ENCODE measurements at places on chromosomes 16 and 17.

DNA sequence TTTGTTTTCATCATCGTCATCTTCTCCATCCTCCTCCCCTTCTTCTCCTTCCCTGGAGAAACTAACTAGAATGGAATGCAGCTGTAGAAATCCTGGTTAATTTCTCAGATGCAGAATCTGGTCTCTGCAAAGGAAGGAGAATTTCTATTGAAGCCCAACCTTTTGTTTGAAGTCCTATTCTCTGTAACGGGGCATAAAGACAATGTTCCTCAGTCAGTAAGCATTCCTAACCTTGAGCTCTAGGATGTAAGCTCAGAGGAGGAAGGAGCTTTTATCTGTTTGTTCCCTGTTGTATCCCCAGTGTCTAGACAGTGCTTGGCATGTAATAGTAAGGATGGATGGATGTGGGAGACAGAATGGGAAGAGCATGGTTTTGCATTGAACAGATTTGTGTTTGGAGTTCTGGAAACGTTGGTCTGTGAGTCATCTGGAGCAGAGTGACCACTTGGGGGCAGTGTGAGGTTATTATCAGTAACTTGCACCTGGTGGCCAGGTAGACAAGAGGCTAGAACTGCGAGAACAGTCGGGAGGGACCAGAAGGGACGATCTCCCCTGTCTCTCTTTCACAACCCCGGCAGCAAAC is 363.7 kb downstream of the SNX29 start:
- DNase-seq: no peak

DNA sequence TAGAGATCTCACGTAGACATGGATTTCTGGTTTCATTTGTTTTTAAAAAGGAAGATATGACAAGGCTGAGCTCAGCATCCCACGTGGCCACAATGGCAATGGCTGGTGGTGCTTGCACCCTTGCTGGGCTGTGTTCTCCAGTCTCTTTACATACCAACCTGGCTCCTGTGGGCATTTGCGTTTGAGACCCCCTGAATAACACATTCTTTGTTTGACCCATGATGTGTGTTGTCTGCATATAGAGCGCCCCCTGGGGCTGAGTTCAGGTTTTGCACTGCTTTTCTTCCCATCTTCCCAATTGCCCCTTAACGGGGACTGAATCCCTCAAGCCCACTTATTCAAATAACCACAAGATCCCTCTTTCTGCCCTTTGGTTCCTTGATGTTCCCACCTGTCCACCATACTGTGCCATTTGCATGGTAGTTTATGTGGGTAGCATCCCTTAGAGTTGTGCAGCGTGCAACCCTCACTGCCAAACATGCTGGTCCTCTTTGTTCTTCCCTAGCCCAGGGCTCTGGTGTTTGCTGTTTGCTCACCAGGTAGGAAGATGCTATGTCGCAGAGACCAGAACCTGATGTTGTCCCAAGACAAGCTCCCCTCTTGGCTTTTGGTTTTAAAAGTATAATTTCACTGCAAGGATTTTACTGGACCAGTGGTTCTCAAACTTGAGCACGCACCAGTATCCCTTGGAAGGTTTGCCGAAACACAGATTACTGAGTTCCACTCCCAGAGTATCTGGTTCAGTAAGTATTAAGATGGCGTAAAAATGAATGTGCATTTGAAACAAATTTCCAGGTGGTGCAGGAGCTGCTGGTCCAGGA is 38.5 kb upstream of the NKD1 start:
- DNase-seq: no peak

DNA sequence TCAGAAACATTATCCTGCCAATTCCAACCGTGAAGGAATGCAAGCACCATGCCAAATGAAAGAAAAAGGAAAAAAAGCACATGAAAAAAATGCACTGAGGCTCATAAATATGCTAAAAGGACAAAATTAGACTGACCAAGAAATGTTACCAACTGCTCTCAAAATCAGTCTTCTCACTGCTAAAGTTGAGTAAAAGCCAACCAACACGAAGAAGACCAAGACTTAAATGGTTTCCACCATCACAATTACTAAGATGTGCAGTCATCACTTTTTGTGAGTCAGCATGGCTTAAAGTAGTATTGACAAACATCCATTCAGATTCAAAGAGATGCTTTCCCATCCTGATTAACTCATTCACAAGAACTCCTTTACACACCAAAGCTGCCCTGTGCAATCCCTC is 16.4 kb downstream of the CDYL2 start:
- no peak for DNase-seq

- DNase-seq: no peak
These were observed 24.2 kb upstream of the HS3ST3B1 start for GRCh38 chr17:14276535-14277250.

DNA sequence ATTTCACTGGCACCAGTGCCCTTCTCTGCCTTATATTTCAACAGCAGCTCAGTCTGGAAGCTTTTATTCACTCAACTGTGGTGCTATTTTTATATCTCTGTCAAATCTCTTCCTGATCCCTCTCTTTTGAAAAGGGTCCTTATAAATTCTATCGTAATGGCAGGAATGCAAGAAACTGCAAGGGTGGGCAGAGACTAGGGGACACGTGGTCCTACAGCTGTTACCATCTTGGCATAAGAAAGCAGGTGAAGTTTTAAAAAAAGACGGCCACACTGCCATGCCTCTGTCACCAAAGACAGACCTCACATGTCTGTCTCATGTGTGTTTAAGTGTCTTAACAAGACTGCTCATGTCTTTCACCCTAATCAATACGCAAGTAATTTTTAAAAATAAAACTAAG is 368.4 kb upstream of the CDH11 start:
- no peak for DNase-seq

- DNase-seq: no peak
These were observed 10.6 kb downstream of the TRPV2 start for GRCh38 chr17:16425698-16426659.

DNA sequence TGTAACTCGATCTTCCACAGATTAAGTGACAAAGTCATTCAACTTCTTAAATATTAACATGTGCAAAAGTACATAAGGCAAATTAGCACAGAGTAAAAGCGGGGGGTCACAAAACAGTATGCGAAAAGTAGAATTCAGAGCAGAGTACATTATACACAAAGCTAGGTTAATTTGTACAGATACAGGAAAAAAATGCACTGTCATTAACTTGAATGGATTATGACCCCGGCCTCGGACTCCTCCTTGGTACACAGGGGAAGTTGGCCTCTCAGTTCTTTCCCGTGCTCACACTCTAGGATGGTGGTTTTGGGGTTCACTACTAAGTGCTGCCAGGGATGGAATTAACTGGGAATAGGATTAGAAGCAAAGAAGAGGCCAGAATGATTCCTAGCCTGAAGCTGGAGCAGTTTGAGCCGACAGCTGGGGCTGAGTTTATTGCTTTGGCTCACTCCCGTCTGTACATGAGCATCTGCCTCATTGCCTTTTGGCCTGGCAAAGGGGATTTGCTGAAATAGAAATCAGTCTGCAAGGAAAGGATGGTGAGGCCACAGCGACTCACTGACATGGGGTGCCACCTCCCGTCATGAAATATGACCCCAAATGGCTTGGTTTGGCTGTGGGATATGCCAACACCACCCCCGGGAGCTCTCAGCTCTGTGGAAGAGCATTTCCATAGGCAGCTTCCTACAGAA is 23.6 kb downstream of the NTN1 start:
- DNase-seq: no peak

DNA sequence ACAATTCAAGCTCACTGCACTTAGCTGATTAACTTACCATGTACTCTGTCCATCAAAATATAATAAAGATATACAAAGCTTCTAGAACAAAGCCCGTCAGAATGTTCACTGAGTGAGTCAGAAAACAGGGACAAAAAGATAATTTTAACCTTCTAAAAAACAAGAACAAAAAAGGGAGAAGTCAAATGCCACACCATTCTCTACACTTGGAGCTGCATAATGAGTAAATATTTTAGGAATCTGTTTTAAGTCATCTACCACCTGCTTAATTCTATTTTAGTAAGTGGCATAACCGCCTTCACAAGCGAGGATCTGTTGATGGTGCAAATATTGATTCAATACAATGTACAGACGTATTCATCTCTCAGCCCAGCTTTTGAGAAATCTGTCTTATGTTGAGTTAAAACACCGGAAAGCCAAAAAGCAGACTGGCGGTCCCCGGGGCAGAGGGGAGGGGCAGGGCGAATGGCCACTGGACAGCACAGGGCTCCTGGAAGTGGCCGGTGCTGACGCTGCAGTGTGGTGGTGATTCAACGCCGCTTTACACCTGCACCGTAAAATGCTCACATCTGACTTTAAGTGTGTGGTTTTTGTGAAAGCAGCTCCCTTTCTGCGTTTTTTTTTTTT is 20.1 kb downstream of the RAB40B start:
- no peak for DNase-seq

DNA sequence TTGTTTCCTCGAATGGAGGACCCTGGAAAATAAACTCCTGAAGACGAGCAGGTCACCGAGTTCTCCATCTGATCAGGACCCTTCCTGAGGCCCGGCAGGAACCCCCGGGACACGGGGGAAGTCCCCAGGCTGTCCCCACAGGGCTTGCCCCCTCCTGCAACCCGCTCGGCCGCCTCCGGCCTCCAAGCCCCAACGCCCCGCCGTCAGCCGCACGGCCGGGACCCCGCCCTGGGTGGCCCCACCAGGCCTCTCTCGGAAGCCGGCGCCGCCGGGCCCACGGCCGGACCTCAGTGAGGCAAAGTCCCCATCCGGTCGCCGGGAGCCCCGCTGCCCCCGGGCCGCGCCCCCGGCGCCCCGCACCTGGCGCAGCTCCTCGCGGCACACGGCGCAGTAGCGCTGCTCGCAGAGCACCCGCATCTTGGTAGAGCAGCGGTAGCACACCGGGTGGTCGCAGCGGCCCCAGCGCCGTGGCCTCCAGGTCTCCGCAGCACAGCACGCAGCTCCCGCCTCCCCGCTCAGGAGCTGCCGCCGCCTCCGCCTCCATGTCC is 383 bp downstream of the ZNF598 start:
- no peak for DNase-seq

- no peak for DNase-seq
These were observed 100.4 kb downstream of the ZNF778 start for GRCh38 chr16:89317729-89318429.

DNA sequence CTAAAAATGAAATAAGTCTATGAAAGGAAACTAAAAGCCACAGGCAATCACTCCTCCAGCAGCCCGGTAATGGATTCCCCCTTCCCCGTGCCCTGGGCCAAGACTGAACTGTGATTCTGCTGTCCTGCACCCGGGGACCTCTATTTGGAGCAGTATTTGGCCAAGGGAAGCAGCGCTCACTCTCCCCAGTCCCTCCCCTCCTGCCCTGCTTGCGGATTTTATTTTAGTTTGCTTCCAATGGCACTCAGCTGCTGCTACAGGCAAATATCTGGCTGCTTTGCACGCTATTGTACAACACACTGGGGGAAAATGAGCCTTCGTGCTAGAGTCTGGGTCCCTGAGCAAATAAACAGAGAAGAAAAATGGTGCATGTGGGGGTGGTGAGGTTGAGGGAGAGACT is 975.7 kb upstream of the RBFOX1 start:
- DNase-seq: no peak

DNA sequence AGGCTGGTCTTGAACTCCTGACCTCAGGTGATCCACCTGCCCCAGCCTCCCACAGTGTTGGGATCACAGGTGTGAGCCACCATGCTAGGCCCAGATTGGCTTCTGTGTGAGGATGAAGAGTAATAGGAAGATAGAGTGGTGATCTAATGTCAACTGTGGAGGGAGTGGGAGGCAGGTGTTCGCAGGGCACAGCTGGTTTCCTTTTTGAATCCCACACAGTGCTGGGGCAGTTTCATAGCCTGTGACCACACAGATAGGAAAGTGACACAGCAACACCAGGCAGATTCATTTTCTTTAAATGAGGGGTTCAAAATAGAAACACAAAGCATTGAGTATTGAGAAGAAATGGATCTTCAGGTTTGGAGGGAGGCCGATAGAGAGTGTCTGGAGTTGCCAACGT is 540.3 kb downstream of the WWOX start:
- no peak for DNase-seq

GRCh38 chr16:14193316-14193871 is 122.3 kb downstream of the MRTFB start:
- DNase-seq: no peak

Data from psoas muscle (tissue), 8 donors.